Transverse colon (tissue), 4 donors: ENCODE measurements at places on chromosomes 6 and 20. TPM values are rescaled to one million over a fixed set of nuclear protein-coding genes. Genes with fewer than 3 reads are reported as not detected.

- no peak for DNase-seq
Measured at GRCh38 chr6:138410972-138411880, 7.2 kb downstream of the HEBP2 start.

- no peak for DNase-seq
Measured at GRCh38 chr6:29759457-29759856, 36.2 kb downstream of the HLA-F start.

CDH4 gene
- total RNA-seq = not detected

DNA sequence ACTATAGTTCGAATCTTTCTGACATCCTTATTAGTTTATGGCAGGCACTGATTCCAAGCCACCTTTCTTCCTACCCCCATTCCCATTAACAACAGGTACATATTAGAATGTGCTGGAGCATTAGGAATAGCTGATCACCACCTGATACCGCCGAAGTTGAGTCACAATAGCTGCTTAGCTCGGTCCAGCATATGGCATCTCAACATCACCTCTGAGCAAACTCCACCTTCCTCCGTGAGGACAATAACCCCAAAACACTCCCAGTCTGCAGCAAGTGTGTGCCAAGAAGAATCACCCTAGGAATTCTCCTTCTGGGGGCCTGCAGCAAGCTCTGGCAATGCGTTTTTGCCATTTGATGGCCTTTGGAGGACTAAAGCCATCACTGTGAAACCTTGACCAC, 8.7 kb downstream of the PMEPA1 start:
- DNase-seq = no peak

DNA sequence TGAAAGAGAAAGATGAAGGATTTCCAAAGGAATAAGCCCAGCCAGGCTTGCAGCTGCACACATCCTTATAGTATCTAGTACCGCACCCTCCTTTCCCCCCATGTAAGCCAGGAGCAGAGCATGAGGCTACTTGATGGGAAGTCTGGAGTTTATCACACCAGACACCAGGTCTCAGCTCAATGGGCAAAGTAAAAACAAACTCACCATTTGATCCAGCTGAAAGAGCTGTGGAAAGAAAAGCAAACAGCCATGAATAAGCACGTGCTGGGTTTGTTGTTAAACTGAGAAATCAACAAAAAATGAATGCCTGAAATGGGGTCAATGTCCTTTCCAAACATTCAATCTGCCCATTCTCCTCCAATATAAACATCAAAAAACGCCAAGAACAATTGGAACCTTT, 50.6 kb upstream of the MAP7 start:
- DNase-seq = no peak

- DNase-seq = no peak
Measured at GRCh38 chr20:64242797-64243475, 12.6 kb upstream of the PCMTD2 start.
